ENCODE measurements at places on chromosomes 7 and 10.

GRCh38 chr10:12391206-12391605 lies 41.9 kb downstream of the CAMK1D start:
- DNase-seq = no peak

GRCh38 chr10:60950300-60950699 lies 6.3 kb upstream of the RHOBTB1 start:
- DNase-seq = no peak

DNA sequence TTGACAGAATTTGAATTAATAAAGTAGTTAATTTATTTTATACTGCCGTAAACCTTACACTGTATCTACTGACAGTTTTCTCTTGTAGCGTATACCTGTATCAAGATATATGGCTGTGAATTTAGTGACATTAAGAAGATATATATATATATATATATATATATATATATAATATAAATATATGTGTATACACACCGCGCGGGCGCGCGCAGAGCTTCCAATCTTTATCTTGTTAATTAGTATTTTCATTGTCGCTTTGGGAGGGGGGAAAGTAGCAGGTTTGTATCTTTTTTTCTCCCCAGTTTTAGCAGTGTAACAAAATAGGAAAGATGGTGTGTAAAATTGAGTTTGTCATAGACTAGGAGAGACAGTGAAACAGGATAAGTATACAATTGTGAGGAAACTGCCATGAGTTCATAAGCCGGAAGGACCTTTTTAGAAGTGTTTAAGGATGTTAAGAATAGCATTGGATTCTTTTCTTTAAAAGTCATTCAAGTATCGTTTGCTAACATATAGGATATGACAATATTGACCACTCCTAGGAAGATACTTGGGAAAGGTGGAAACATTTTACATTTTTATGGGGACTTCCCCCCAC lies 2.0 kb downstream of the PLEKHA1 start:
- no peak for DNase-seq

- no peak for DNase-seq
Measured at GRCh38 chr10:104240078-104240477, 7.9 kb upstream of the CFAP43 start.

DNA sequence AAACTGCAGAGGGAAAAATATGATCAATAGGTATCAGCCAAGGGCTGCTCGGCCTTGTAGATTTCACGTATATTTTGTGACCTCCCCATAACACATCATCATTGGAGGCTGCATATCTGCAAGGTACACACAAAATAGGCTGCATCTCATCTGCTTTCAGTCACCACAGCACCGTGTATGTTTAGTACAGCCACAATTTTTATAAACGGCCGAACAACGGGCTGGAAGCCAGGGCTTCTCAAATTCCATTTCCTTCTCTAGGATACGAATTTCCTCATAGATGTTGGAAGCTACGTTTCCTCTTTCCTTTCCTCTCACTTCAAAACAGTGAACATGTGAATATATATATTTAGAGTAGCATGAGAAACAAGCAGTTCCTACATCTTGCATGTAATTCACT lies 20.2 kb upstream of the FOXK1 start:
- no peak for DNase-seq

GRCh38 chr7:129136887-129137642 lies 7.4 kb upstream of the TSPAN33 start:
- peak; percentile 48 for DNase-seq

- peak; percentile 59 for DNase-seq
Measured at GRCh38 chr10:103554488-103555324, 61.2 kb downstream of the NEURL1 start.

DNA sequence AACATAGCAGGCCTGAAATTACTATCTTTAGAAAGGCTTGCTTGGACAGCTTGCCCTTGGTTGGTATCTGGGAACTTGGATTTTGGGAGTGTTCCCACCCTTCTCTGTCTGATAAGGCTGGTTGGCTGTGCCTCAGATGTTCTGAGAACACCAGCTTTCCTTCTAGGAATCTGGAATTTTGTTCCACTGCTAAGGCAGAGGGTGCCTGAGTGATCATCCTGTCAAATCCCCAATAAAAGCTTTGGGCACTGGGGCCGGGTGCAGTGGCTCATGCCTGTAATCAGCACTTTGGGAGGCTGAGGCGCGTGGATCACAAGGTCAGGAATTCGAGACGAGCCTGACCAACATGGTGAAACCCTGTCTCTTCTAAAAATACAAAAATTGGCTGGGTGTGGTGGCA lies 5.0 kb downstream of the TRUB1 start:
- DNase-seq = no peak

DNA sequence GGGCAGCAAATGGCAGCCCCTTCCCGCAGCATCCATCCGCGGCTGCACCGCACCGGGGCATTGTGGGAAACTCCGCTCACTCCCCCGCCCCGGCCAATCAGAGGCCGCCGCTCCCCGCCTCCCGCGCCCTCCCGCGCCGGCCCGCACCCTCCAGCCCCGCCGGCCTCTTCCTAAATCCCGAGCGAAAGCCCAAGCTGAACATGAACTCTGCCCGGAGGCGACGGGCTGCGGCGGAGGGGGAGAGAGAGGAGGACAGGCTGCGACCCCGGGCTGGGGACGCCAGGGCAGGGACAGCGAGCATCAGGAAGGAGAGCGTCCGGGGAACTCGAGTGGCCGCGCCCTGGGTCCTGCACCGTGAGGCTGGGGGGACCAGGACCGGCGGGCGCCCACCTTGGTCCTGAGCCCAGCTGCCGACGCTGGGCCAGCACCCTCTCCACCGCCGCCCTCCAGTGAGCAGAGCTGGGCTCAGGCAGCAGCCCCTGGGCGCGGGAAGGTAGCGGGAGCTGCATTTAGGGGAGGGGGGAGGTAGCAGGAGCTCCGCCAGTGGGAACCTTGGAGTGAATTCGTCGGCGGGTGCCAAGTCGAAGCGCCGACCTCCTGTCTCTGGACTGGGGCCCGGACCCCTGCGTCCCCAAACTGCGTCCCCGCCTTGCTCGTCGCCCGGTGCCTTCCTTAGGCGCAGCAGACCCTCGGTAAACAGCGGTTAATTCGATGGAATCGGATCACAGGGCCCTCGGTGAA lies at the start of gene DGKI:
Gene DGKI (minus strand): TSS at position 148 of the 741 bp plus-strand sequence.
- peak; percentile 74 for DNase-seq

GRCh38 chr10:34748357-34748756 lies 66.7 kb downstream of the PARD3 start:
- no peak for DNase-seq

- no peak for DNase-seq
Measured at GRCh38 chr10:45514291-45515270, 140.6 kb downstream of the ALOX5 start.

DNA sequence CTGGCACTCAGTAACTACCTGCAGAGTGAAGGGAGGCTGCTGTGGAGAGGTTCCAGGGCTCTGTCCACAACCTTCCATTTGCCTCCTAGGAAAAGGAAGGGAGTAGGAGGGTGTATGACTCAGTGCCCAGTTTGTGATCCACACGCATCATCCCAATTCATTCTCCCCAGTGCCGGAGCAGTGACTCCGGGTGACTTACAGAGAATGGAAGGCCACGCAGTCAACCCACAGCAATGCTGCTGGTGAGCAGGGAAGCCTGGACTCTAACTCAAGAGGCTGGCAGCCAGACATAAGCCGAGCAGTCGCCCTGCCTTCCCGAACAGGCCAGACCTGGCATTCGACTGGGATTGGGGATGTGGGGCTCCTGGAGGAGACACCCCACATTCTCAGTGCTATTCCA lies 139.9 kb downstream of the SH3PXD2A start:
- no peak for DNase-seq

- DNase-seq = no peak
Measured at GRCh38 chr10:20879136-20879535, 18.0 kb downstream of the NEBL start.

DNA sequence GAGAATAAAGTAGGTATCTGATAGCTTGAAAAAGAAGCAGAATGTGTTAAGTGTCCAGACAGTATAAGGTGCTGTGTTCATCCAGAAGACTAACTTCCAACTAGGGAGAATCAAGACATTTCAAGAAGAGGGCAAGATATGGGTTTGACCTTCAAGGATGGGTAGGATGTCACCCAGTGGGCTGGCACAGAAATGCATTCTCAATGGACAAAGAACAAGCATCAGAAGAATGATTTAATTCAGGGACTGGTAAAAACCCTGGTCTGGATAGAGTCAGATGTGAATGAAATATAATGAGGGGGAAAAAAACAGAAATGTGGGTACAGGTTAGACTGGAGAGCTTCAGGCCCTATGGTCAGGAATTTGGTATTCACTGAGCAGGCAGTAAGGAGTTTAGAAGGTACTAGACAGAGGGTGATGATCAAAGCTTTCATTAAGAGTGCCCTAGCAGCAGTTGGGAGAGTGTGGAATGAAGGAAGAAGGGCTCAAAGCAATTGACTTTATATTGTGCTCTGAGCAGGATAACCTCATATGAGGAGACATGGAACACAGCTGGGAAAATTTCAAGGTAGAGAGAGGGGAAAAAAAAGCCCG lies 180.7 kb upstream of the ANK3 start:
- DNase-seq = no peak

- DNase-seq = peak; percentile 65
Measured at GRCh38 chr10:74008212-74008731, 10.4 kb downstream of the VCL start.

DNA sequence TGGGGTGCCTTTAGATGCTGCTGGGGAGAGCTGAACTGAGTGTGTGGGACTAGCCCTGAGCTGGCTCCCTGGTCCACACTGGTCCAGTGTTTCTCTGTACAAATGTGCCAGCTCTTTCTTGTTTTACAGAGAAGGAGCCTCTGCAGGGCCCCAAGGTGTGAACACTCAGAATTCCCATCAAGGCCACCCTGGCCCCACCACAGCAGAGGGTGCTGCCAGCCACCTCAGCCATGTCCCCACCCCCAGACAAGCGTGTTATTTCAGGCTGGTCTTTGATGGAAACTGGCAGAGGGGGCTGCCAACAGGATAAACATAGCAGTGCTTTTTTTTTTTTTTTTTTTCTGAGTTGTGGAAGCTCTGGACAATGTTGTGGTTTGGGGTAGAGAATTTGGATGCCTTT lies 68.5 kb upstream of the LRRC18 start:
- DNase-seq = no peak

GRCh38 chr10:51080311-51081006 lies 6.2 kb downstream of the PRKG1 start:
- DNase-seq = no peak

DNA sequence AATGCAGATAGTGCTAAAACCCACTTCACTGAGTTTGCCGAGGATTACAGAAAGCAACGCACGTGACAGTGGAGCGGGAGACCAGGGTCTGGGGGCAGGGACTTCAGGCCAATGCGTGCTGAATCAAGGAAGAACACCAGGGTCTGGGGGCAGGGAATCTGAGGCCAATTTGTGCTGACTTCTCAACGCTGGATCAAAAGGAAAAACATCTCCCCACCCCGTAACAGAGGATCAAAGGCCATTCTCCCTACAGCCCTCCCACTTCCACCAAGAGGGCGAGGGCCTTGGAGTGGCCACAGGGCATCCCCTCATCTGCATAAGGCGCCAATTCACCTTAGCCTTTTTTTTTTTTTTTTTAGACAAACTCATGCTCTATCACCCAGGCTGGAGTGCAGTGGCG lies 22.3 kb upstream of the BNIP3 start:
- DNase-seq = no peak

GRCh38 chr10:75431180-75432111 lies at the start of gene LRMDA:
LRMDA (plus strand) TSS chr10:75431624.
- DNase-seq = no peak

GRCh38 chr10:71613877-71614276 lies 105.7 kb downstream of the C10orf105 start:
- no peak for DNase-seq

DNA sequence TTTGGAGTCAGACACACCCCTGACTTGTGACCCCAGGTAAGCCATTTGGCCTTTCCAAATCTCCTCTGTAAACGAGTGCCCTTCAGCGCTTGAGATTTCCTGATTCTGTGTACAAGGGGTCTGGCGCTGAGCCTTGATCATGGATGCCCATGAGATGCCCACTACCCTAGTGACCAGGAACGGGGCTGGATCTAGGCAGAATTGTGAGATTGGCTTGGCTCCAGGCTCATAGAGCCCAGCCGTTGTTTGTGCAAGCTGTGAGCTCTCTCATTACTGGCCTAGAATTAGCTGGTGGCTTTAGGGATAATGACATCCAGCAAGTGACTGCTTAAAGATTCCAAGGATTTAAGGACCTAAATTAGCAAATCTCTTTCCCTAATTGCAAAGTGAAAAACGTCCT lies 84.9 kb downstream of the CAMK1D start:
- DNase-seq = no peak

DNA sequence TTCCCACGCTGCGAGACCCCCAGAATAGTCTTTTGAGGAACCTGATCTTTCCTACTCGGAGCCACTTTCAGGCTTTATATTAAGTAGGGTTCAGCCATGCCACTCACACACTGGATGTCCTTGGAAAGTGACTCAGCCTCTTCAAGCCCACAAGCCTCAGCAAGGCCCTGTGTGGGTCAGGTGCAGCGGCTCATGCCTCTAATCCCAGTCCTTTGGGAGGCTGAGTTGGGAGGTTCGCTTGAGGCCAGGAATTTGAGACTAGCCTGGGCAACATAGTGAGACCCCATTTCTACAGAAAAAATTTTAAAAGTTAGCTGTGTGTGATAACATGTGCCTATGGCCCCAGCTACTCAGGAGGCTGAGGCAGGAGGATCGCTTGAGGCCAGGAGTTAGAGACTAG lies 119.7 kb upstream of the TNRC18 start:
- no peak for DNase-seq

GRCh38 chr10:63667596-63668480 lies 146.6 kb downstream of the REEP3 start:
- DNase-seq = no peak

DNA sequence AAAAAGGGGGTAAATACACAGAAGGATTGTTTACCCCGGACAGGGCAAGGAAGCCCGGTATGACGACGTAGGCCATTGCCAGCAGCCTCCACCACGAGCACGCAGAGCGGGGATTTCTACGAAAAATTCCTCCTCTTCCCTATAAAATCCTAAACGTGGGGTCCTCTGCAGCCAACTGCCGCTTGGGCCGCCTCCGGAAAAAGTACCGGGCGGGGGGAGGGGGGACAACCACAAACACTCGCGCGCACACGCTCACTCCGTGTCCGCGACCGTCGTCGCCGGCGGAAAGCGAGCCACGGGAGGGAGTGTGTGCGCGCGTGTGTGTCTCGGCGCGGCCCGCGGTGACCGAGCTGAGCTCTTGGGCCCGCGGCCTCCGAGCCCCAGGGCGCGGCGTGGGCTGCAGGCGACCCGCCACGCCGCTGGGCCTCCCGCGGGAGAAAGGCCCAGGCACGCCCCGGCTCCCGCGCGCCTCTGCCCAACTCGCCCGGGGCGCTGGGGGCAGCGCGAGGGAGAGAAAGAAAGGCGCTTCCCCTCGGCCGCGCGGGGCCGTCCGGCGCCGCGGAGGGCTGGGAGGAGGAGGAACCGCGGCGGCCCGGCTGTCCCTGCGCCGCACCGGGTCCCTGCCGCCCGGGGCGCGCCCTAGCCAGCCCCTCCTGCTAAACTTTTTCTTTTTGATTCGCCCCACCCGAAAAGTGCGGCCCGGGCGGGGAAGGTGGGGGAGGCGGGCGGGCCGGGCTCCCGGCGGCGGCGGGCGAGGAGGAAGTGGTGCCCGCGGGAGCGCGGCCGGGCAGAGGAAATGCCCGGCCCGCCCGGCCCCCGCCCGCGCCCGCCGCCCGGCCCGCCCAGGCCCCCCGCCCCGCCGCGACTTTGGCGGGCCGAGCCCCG lies 1.5 kb downstream of the CTBP2 start:
- peak; percentile 61 for DNase-seq
